ENCODE measurements at places on chromosomes 7 and 10.

DNA sequence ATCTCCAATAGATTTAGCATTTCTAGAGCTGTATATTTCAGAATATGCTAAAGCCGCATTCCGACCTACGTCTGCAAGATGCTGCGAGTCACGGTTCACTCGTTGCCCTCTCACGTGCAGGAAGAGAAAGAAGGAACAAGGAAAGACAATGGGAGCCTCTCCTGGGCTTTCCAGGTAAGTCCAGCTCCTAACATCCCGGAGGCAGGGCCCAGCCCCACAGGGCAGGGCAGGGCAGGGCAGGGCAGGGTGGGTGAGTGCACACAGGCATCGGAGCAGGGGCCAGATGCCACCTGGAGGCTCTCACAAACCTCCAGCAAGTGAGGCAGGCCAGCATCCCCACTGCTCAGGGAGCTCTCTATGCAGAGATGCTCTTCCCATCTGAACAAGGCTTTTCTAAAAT, 50.8 kb downstream of the VOPP1 start:
- DNase-seq: no peak

DNA sequence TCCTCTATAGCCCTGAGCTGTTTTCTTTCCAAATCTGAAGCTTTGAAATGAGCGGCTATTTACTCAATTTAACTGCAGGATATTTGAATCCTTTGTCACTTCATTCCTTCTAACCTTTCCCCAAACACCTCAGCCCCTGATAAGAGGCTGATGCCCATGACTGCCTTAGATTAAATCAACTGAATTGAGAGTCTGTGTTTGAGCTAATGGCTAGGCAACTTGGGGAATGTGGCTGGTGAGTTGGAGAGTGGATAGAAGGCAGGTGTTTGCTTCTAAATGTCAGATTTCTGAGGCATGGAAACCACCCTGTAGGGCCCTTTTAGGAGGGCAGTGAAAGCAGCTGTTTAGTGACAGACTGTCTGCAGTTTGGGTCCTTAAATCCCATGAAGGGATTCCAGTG, 759.9 kb downstream of the LRMDA start:
- DNase-seq: no peak

GRCh38 chr7:28041508-28042314, 138.9 kb downstream of the JAZF1 start:
- DNase-seq: no peak

DNA sequence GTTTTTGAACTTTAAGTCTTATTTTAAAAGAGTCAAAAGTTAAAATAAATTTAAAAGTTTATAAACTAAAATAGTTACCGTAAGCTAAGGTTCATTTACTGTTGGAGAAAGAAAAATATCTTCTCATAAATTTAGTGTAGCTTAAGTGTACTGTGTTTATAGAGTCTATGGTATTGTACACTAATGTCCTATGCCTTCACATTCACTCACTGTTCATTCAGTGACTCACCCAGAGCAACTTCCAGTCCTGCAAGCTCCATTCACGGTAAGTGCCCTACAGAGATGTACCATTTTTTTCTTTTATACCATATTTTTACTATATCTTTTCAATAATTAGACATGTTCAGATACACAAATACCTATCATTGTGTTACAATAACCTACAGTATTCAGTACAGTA, 97.6 kb downstream of the PTN start:
- DNase-seq: no peak

GRCh38 chr7:91550931-91551330, 286.7 kb downstream of the FZD1 start:
- no peak for DNase-seq

DNA sequence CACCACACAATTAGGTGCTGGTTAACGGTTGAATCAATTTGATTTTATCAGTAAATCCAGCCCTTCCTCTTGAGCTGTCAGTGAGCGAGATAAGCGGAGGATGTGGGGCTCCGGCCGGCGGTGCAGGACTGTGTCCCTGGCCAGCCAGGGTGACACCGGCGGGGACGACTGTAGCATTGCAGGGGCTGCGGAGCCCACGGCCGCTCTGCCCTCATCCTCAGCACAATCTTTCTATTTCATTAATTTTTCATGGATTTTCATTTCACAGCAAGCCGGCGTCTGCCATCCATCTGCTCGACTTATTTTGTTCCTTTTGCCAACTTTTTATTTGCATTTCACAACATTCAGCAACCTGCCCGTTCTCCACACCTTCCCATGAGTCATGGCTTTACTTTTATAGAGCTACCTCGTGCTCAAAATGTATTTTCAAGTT, 4.7 kb downstream of the ADARB2 start:
- no peak for DNase-seq

GRCh38 chr7:105277341-105277740, 111.4 kb downstream of the SRPK2 start:
- DNase-seq: no peak

GRCh38 chr7:55128693-55129394, 110.0 kb downstream of the EGFR start:
- DNase-seq: no peak

Measured in stimulated activated CD8-positive, alpha-beta memory T cell treated with anti-CD3 and anti-CD28 coated beads, Interleukin-2, amount 100 ng/mL, for 1 hour (primary cell).